CD4-positive, alpha-beta T cell treated with Interleukin-4 for 4 hours (primary cell): ENCODE measurements at places on chromosomes 1 and 21.

DNA sequence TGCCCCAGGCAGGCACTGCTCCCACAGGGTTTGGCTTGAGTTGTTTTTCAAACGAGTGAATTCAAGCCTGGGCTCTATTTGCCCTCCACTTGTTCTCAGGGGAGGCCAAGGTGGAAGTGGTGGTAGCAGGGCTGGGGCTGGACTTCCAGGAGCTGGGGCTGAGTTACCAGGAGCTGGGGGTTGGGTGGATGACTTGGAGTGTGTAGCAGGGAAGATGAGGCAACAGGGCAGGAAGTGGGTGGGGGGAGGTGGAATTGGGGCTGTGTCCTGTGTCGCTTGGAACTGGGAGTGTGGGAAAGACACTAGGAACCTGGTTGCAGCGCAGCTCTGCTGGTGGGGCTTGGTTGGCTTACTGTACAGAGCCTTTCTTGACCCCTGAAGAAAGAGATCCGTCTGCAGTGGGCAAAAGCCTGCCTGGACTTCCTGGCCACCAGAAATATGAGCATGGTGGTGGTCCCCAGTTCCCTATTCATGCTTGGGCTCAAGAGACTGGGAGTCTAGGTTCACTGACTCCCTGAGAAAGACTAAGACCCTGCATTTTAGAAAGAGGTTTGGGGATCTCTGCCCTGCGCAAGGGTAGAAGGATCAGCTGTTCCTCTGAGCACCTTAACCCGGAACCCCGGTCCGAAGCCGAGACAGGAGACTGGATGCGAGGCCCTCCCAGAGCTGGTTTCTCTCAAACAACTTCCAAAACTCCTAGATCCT is 3.1 kb downstream of the TFAP2E start:
- no peak for DNase-seq

DNA sequence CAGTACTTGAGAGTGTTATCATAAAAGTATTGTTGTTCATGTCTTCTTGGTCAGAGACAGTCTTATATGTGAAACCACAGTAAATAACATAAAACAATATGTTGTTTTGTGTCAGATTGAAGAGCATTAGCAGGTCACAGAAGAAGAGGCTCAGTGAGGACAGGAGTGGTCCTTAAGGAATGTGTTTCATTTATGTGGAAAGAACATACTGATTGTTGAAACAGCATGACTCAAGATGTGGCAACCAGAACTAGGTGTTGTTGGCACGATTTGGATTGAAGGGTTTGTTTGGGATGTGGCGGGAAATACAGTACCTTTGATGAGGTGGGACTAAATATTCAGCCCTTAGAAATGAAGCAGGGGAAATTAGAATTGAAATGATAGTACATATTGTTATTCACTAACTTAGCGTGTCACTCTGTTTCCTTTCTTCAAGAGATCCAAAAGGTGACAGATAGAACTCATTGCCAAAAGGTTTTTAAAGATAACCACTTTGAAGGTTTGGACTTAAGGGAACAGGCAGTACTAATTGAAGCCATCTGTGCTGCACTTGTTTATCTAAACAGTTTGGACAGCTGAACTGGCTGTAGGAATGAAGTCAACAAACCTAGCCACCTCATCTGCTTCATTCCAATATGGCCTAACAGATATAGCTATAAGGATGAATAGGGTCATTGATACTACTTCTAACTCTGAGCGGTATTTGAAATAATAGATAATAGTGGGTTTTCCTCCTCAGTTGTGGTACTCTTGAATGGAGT is 14.4 kb downstream of the RALGPS2 start:
- no peak for DNase-seq

GRCh38 chr1:151935154-151935553 is 25.8 kb upstream of the THEM4 start:
- no peak for DNase-seq

DNA sequence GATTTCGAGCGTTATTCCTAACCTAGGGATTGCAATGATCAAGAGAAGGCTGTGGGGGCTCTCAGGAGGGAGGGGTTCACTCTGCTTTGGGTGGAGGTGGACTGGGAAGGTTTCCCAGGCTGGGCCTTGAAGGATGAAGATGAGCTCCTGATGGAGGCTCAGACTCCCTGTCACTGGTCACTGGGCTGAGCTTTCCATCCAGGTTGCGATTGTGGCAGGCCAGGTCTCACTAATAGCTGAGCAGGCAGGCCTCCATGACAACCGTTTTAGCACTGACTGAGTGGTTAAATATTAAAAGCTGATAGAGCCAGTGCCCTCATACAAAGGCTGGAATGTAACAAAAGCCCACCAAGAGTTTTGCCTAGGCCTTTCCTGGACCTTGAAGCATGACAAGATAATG is 36.2 kb upstream of the EFCAB14 start:
- no peak for DNase-seq

DNA sequence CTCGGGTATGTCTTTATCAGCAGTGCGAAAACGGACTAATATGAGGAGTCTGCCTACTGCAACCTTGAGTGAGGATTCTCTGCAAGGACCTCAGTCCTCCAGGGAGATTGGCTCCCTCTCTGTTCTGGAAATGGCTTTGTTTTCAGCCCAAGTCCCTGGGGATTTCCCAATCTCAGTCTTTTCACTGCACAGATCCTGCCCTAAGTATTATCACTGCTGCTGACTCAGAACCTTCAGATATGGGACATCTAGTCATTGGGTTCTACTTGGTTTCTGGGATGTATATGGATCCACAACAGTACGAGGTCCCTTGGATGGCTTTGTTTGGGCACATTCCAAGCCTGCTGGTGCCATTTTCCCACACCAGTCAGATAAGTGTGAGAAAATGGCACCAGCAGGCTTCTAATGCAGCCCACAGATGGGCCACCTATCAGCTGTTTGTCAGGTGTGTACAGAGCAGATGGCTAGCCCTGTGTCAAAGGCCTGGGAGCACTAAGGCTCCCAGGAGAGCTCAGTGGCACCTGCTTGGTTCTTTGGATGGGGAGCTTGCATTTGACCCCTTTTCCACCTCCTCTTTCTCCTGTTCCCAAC is 27.4 kb downstream of the ELF3 start:
- DNase-seq, result no peak

GRCh38 chr1:184298440-184299405 is 88.1 kb upstream of the C1orf21 start:
- DNase-seq, result no peak
